Tibial artery (tissue), 4 donors: ENCODE measurements at places on chromosomes 1 and 21.

DNA sequence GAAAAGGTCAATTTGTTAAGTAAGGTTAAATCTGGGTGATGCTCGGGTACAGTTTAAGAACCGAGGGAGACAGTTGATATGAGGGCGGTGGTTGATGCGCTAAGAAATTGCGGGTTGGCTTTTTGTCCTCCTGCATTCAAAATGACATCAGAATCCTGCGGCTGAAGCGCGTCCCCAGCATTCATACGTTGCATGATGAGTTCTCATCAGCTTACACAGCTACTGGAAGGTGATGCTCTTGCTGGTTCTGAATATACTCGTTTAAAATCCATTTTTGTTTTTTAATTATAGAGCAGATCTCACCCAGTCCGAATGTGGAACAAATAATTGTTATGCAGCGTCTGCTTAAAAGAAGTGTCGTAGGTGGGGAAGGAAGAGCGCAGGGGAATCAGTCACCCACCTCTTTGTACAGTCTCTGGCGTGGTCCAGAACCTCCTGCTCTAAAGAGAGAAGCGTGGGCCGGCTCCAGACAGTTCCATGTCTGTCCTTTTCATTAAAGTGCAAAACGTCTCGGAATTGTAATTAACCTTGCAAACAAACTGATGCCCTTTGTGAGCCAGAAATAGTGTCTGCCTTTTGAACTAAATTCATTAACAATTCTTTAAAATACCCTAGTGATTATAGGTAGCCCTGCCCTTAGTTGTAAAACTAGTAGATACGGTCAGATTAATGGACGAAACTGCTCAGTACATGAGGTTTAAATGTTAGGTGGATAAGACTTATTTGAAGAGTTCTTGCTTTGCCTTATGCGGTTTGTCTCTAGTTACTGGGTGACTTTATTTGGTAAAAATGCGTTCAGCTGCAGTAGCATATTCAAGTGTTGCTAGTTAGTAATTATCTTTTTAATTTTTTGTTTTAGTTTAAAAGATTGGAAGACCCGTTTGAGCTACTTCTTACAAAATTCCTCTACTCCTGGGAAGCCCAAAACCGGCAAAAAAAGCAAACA is 741 bp downstream of the RGS2 start:
- peak; percentile 37 for DNase-seq
- H3K27ac ChIP-seq = peak overlapping the region; percentile 87
- H3K36me3 ChIP-seq = peaks cover 8% of the 10 kb centered on the region
- H3K4me1 ChIP-seq = no peaks in the 10 kb centered on the region
- H3K27me3 ChIP-seq = no peaks in the 10 kb centered on the region

DNA sequence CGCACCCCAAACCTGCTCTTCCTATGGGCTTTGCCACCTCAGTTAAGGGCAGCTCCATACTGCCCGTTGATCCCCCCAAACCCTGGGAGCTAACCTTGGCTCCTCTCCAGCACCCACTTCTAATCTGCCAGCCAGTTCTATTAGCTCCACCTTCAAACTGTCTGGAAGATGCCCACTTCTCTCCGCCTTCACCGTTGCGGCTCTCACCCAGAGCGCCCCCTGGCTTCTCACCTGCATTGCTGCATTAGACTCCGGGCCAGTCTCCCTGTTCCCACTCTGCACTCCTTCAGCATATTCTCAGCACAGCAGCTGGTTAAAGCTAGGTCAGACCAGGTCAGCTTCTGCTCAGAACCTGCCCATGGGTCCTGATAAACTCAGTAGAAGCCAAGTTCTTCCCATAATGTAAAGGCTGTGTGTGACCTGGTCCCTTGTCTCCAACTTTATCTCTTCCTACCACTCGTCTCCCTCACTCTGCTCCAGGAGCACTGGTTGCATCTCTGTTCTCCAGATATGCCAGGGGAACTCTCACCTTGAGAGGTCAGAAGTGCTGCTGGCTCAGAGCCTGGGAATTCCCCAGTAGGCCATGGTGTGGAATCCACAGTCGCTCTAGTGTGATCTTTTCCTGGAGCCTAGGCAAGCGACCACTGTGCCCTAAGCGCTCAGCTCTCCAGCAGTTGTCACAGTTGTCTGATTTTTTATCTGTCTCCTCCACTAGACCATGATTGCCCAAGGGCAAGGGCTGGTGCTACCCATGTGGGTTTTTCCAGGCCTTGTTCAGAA is 150.3 kb downstream of the HMGB4 start:
- DNase-seq = no peak
- H3K27ac ChIP-seq = no peak overlapping the region
- no peaks in the 10 kb centered on the region for H3K27me3 ChIP-seq
- no peaks in the 10 kb centered on the region for H3K4me1 ChIP-seq
- no peaks in the 10 kb centered on the region for H3K36me3 ChIP-seq

DNA sequence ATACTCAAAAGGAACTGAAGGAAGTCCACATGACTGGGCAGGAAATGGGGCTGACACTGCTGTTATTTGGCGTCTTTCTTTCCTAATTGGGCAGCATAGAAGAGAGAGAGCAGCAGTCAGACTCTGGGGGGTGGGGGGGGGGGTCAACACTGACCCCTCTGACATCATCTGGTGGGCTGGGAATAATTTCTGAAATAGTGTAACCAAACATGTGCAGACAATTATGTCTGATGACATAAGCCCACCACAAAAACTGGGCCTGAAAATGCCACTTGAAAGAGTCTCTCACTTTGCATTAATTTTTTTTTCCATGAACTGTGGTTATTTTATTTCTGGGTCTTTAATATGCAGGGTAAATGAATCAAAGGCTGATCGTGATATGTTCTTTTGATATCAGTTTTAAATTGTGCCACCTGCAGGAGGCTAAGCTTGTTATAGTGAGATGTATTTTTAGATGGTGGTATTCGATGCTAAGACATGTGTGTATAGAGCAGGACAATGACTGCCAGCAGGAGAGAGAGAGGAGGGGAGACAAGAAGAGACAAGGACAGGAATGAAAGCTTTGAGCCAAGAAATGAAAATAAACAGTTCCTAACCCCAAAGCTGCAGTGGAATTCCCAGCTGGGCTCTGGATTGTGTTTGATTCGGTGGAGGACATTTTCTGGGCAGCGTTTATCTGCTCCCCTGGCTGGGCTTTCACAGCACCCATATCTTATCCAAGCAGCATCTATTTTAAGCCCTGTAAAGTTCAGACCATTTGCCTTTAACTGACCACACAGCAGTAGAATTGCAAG is 264.7 kb downstream of the PBX1 start:
- H3K27me3 ChIP-seq = no peaks in the 10 kb centered on the region
- H3K4me1 ChIP-seq = peaks cover 6% of the 10 kb centered on the region
- no peak for DNase-seq
- peak overlapping the region; percentile 41 for H3K27ac ChIP-seq
- H3K4me3 ChIP-seq = no peak overlapping the region
- peaks cover 32% of the 10 kb centered on the region for H3K36me3 ChIP-seq

- peaks cover 14% of the 10 kb centered on the region for H3K4me1 ChIP-seq
- peak; percentile 38 for DNase-seq
- no peaks in the 10 kb centered on the region for H3K36me3 ChIP-seq
- H3K4me3 ChIP-seq = no peak overlapping the region
- no peaks in the 10 kb centered on the region for H3K27me3 ChIP-seq
- H3K27ac ChIP-seq = no peak overlapping the region
Observed at GRCh38 chr1:174942547-174943255, 57.0 kb upstream of the CACYBP start.

DNA sequence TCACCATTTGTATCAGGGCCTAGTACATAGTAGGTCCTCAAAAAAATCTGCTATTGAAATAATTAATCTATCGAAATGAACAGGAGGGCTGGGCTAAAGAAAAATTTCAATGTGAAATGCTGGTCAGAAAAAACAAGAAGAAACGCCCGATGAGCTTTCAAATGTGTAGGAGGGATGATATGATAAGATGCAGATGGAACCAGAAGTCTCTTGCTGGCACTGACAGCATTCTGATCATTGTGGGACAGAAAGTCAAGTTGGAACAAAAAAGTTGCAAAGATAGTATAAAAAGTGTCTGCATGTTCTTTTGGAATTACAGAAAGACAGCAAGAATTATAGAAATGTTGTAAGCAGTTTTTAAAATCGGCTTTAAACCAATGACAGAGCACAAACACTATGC is 11.1 kb downstream of the G0S2 start:
- H3K36me3 ChIP-seq = no peaks in the 10 kb centered on the region
- H3K27me3 ChIP-seq = peaks cover 16% of the 10 kb centered on the region
- DNase-seq = no peak
- H3K4me3 ChIP-seq = no peak overlapping the region
- no peaks in the 10 kb centered on the region for H3K4me1 ChIP-seq

- no peaks in the 10 kb centered on the region for H3K27me3 ChIP-seq
- no peaks in the 10 kb centered on the region for H3K36me3 ChIP-seq
- no peak for DNase-seq
- H3K4me3 ChIP-seq = no peak overlapping the region
Observed at GRCh38 chr1:8465013-8465412, 147.1 kb downstream of the SLC45A1 start.

- no peaks in the 10 kb centered on the region for H3K4me1 ChIP-seq
- H3K4me3 ChIP-seq = peak overlapping the region; percentile 25
- H3K27me3 ChIP-seq = peaks cover 62% of the 10 kb centered on the region
- H3K36me3 ChIP-seq = no peaks in the 10 kb centered on the region
- DNase-seq = no peak
- no peak overlapping the region for H3K27ac ChIP-seq
Observed at GRCh38 chr1:26336477-26337205, 17.3 kb downstream of the CRYBG2 start.

GRCh38 chr1:156616463-156616862 is 2.8 kb upstream of the HAPLN2 start:
- DNase-seq = peak; percentile 76
- H3K4me3 ChIP-seq = peak overlapping the region; percentile 4
- H3K27ac ChIP-seq = peak overlapping the region; percentile 79
- no peaks in the 10 kb centered on the region for H3K36me3 ChIP-seq
- peaks cover 21% of the 10 kb centered on the region for H3K4me1 ChIP-seq
- H3K27me3 ChIP-seq = no peaks in the 10 kb centered on the region

GRCh38 chr1:107048241-107048640 is 8.2 kb upstream of the PRMT6 start:
- H3K4me3 ChIP-seq = no peak overlapping the region
- no peak for DNase-seq
- H3K4me1 ChIP-seq = no peaks in the 10 kb centered on the region
- no peak overlapping the region for H3K27ac ChIP-seq

- H3K4me3 ChIP-seq = no peak overlapping the region
- no peaks in the 10 kb centered on the region for H3K4me1 ChIP-seq
- H3K27ac ChIP-seq = no peak overlapping the region
Observed at GRCh38 chr1:57218487-57219079, 205.3 kb downstream of the DAB1 start.

DNA sequence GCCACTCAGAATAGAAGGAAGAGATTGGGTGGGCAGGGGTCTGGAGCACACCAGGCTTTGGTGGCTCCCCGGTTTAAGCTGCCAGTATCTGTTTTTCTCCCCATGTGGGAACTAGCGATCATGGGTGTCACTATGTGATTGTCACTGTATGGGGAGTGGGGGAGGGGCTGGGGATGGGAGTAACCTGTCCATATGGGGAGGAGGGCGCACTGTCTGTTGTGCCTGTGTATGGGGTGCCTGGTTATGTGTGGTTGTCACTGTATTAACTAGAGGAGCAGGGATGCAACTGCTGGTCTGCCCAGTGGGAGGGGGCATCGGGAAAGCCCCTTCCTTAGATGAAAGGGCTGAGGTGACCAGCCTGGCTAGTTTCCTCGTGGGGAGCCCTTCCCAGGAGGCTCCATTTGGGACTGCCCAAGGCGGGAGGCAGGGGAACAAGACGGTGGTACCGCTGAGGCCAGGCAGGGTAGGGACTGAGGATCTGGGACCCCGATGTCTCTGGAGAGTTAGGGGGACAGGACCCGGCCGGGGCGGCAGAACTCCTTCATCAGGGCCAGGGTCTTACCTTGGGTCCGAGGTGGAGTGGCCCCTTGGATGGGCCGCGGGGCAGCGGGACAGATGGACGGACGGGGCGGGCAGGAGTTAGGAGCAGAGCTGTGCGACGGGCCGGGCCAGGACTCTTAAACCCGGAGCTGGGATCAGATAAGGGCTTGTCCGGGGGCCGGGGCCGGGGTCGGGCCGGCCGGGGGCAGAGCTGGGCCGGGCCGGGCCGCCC is at the start of gene KCNJ10:
Gene KCNJ10 (minus strand): TSS at position 701 of the 772 bp plus-strand sequence. CDS start 27,628 bp downstream, outside the sequence.
- no peak for DNase-seq
- H3K36me3 ChIP-seq = no peaks in the 10 kb centered on the region

GRCh38 chr1:2814511-2815075 is 13.1 kb upstream of the TTC34 start:
- no peak overlapping the region for H3K27ac ChIP-seq
- no peaks in the 10 kb centered on the region for H3K4me1 ChIP-seq
- DNase-seq = no peak
- no peaks in the 10 kb centered on the region for H3K36me3 ChIP-seq
- H3K4me3 ChIP-seq = no peak overlapping the region
- peaks cover 59% of the 10 kb centered on the region for H3K27me3 ChIP-seq

DNA sequence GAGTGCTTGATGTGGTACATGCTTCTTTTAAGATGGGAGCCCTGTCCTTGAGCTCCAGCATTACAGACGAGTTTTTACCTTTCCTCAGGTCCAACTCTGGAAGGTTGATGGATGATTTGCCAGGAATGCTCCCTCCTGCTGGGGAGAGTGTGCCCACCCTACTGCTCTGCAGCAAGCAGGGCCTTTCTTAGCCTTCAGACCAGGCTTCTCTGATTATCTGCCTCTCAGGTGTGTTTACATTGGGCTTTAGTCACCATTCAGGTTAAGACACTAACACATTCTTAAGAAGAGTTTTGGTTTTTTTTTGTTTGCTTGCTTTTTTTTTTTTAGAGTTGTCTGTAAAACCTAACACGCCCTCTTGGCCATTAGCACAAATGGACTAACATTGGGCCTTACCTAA is 301.8 kb downstream of the KCNT2 start:
- H3K27me3 ChIP-seq = no peaks in the 10 kb centered on the region
- no peaks in the 10 kb centered on the region for H3K36me3 ChIP-seq
- no peak overlapping the region for H3K4me3 ChIP-seq
- no peak overlapping the region for H3K27ac ChIP-seq

GRCh38 chr1:150406483-150406882 is 42.5 kb downstream of the RPRD2 start:
- no peaks in the 10 kb centered on the region for H3K27me3 ChIP-seq
- H3K4me3 ChIP-seq = no peak overlapping the region
- no peak overlapping the region for H3K27ac ChIP-seq
- H3K36me3 ChIP-seq = no peaks in the 10 kb centered on the region
- no peaks in the 10 kb centered on the region for H3K4me1 ChIP-seq

GRCh38 chr1:41773144-41773591 is 145.6 kb downstream of the HIVEP3 start:
- peak; percentile 57 for DNase-seq
- H3K36me3 ChIP-seq = no peaks in the 10 kb centered on the region
- H3K4me1 ChIP-seq = peaks cover 8% of the 10 kb centered on the region
- H3K4me3 ChIP-seq = no peak overlapping the region
- H3K27ac ChIP-seq = no peak overlapping the region
- H3K27me3 ChIP-seq = no peaks in the 10 kb centered on the region

DNA sequence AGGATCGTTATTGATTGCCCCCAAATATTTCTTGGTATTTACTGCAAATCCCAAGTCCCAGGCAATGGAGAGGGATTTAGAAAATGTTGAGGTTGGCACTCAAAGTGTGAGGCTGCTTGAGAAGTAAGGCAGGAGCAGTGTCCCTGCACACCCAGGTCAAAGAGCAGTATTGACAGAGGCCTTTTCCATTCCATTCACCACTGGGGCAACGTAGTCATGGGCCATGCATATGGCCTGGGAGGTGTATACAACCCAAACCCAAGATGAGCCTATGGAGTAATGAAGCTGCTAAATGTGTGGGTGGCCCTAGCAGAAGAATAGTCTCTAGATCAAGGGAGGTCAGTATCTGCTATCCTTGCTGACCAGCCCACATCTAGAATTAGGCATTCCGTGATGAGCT is 245.6 kb downstream of the FOXD2 start:
- DNase-seq = peak; percentile 5
- no peaks in the 10 kb centered on the region for H3K36me3 ChIP-seq
- H3K27ac ChIP-seq = peak overlapping the region; percentile 85
- H3K4me1 ChIP-seq = peaks cover 53% of the 10 kb centered on the region
